Testis (tissue), 5 donors: ENCODE measurements at places on chromosomes 1 and 21.

GRCh38 chr1:184840596-184840995, 85.9 kb upstream of the EDEM3 start:
- DNase-seq, result no peak

DNA sequence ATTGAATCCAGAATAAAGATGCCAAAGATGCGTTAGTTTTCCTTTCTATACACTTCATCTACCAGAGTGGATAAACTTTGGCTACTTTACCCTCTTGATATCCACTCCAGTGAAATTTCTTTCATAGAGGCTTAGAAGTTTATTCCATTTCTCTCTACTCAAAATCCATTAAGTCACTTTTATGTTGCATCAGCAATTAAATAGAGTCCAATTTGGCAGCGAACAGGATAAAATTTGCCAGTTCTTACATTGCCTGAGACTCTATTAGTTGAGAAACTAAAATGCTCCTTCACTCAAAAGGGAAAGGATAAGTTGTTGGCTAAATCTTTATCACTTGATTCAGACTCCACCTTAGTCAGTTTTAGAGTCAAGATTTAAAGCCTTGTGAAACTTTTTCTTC, 57.9 kb downstream of the ACBD6 start:
- DNase-seq, result no peak

DNA sequence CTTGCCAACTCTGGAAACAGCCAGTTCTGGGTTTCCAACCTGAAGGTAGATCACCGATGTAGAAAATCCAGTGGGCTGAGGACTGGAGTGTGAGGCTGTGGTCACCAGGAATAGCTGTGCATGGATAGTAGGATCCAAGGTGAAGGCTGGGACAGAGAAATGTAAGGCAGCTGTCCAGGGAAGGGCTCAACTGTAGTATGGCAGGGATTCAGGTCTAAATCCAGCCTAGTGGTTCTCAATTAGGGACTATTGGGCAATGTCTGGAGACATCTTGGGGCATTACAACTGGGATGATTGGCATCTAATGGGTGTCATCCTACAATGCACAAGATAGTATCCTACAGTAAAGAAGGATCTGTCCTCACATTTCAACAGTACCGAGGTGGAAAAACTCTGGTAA, 67.7 kb upstream of the RUNX1 start:
- no peak for DNase-seq

DNA sequence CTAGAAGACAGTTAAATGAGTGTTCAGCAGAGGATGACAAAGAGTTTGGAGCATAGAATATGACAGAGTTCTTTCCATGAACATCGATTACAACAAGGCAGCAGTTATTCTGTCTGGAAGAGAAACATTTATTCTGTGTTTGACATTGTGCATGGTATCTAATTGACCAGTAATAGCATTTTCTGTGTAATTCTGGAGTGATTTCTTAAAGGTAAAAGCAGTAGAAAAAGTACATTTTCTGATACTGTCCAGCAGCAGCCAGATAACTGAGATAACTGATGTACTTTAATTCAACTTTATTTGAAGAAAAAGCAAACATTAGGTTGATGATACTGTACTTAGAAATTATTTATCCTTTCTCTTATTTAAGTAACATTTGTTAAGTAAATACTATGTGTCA, 497.1 kb downstream of the AGBL4 start:
- no peak for DNase-seq

DNA sequence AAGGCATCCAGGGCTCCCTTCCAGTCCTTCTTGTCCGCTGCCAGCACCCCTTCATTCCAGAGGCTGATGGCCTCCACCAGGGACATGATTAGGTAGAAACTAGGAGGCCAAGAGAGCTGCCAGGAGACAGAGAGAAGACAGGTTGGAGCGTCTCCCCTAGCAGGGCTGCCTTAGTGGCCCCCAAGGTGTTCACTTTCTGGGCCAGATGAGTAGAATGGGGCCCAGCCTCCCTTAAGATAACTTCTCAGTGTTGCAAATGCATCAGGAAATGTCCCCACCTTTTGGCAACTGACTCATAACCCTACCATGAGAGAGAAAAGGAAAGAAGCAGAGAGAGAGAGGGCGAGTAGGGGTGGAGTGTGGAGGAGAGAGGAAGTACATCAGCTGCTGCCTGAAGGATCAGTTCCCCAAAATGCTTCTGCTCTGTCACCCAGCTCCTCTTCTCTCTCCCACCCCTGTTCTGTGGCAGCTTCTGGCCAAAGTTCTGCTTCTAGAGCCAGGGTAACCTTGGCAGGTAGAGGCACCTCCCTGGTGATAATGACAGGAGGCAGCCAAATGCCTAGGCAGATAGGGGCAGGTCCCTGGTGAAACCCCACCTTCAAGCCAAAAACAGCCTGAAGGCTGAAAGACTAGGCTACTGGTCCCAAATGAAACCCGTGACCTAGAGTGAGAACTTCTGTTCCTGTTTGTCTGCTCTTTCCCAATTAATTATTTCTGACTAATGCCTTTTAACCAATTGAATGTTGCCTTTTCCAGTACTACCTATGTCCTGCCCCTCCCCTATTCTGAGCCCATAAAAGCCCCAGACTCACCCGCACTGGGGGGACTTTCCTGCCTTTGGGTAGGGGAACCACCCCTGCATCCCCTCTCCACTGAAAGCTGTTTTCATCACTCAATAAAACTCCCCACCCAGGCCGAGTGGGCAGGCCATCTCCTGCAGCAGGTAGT, at the start of gene NCF2:
Gene NCF2, minus strand, starts transcription at position 216 of the 948 bp plus-strand sequence. Its CDS starts 130 bp downstream, at position 86.
- DNase-seq, result peak; percentile 26

DNA sequence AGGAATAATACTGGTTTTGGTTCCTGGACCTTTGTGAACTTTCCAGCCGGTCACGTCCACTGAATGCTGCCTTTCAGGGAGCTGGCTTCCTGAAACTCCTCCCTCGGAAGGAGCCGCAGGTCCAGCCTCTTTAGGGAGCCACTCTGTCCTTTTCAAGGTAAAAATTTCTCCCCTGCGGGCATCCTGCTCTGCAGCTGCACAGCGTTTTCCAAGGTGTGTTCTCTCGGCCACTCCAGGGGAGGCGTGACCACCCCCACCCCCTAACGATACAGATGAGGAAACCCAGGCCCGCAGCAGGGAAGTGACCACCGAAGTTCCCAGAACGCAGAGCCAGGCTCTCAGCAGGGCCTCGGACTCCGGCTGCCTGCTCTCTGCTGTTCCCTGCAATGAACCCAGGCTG, 21.5 kb downstream of the PADI2 start:
- DNase-seq, result no peak

GRCh38 chr21:46465651-46466050, 7.0 kb downstream of the DIP2A start:
- DNase-seq, result no peak

DNA sequence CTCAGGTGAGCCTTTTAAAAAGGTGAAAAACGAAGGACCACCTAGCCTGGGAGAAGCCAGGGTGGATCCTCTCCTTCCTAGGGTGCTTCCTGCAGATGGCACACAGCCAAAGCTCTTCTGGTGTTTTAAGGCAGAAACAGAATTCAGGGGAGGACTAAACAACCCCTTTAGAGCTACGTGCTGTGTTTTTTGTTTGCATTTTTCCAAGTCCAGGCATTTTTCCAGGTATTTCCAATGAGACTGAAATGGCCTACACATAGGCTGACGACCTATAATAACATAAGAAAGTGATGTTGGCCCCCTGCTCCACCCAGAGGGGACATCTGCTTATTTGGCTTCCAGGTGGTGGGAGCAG, 83.8 kb downstream of the CAPZB start:
- DNase-seq, result no peak
